SHP77 treated with DMSO at 0.1 percent for 48 hours (cell line): ENCODE measurements at places on chromosomes 5 and 9.

DNA sequence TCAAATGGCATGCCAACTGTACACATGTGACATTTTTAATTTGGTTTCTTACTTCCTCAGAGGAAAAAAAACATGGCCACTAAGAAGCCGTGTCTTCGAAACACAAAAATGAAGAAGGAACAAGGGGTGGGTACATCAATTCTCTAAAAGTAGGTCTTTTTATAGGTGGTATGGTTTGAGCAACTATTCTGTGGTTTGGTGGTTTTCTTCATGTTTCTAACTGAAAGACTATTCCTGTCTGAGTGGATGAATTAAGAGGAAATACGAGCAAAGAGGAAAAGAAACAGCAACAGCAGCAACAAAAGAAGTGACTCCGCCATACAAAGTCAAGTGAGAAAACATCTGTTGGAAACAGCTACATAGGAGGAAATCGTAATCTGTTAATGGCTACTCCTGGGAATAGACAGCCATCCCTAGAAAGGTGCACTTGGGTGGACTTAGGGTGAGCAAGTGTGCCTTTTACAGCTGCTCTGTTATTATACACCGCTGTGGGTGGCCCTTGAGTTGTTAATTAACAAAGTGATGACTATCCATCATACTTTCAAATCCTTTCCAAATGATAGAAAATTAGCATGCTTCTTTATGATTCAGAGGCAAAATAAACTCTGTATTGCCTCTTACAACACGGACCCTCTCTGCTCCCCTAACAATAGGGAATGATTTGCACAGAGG, 575.8 kb downstream of the TLE1 start:
- no peak for DNase-seq

DNA sequence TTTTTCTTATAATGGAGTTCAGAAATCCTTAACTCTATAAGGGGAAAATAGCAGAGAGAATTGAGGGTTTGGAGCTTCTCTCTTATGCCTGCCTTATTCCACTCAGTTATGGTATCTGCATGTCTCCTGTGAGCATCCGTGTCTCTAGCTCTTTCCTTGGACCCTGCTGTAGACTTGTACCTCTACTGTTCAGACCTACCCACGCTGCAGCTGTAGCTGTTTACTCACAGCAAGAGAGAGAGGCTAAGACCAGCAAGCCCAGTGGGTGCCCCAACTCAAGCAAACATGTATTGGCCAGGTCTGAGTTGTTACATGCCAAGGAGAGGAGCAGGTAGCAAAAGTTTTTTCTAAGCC, 7.1 kb upstream of the PCSK1 start:
- DNase-seq, result no peak

GRCh38 chr9:131994364-131995125, 85.1 kb downstream of the MED27 start:
- no peak for DNase-seq

GRCh38 chr5:175854231-175855040, 16.9 kb upstream of the CPLX2 start:
- peak; percentile 95 for DNase-seq

- DNase-seq, result no peak
Measured at GRCh38 chr5:176629853-176630680, at the start of the genes EIF4E1B and SNCB. TSS of gene EIF4E1B (plus strand) at chr5:176630675. CDS start at chr5:176642788, 12,113 bp downstream. TSS of gene SNCB (minus strand) at chr5:176630534. CDS start at chr5:176629654, 880 bp downstream.

GRCh38 chr5:110631236-110631635, 95.2 kb downstream of the TMEM232 start:
- no peak for DNase-seq

- DNase-seq, result no peak
Measured at GRCh38 chr5:3602785-3603502, 7.3 kb downstream of the IRX1 start.

DNA sequence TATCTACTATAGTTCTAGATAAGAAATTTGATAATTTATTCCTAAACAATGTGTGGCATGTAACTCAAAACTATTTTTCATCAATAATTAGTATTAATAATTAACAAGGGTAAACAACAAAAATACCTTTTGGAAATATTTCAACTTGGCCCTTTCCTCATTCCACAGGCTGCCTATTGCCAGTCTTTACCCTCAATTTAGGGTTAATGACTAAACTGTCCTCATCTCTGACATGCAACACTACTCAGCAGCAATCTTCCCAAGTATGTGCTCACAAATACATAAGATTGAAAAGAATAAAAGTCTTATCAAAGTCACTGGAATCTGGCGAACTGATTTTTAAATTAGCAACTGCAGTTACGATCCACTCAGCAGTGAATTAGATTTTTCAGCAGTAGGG, 153.6 kb downstream of the GLIS3 start:
- no peak for DNase-seq

DNA sequence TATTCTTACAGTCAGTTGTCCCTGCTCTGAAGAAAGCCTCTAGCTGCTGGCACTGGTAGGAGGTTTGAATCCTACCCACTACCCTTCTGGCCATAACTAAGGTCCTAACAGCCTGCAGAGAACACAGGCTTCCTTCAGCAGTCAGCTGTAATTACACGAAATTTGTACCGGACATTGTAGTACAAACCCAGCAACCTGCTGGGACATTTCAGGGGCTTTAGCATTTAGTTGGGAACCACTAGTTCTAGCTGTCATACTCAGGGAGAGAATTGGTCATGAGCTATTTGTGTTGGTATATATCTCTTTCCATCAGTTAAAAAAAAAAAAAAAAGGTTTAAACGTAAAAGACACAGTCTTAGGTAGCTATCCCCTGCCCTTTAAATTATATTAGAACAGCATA, 1070.2 kb upstream of the DMAC1 start:
- DNase-seq, result no peak

- DNase-seq, result peak; percentile 68
Measured at GRCh38 chr5:61280205-61280604, 51.9 kb upstream of the ZSWIM6 start.

- DNase-seq, result no peak
Measured at GRCh38 chr5:168879929-168880328, 300.8 kb upstream of the PANK3 start.

DNA sequence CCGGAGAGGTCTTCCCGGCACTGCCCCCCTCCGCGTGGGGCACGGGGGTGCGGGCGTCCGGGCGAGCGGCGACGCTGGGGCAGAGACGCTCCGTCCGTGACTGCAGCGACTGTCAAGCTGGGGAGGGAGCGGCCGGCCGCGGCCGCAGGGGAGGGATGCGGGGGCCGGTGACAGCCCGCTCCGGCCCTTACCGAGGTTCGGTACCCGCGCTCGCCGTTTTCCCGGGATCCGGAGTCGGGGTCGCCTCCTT, 400 bp downstream of the KDM4C start:
- DNase-seq, result no peak

DNA sequence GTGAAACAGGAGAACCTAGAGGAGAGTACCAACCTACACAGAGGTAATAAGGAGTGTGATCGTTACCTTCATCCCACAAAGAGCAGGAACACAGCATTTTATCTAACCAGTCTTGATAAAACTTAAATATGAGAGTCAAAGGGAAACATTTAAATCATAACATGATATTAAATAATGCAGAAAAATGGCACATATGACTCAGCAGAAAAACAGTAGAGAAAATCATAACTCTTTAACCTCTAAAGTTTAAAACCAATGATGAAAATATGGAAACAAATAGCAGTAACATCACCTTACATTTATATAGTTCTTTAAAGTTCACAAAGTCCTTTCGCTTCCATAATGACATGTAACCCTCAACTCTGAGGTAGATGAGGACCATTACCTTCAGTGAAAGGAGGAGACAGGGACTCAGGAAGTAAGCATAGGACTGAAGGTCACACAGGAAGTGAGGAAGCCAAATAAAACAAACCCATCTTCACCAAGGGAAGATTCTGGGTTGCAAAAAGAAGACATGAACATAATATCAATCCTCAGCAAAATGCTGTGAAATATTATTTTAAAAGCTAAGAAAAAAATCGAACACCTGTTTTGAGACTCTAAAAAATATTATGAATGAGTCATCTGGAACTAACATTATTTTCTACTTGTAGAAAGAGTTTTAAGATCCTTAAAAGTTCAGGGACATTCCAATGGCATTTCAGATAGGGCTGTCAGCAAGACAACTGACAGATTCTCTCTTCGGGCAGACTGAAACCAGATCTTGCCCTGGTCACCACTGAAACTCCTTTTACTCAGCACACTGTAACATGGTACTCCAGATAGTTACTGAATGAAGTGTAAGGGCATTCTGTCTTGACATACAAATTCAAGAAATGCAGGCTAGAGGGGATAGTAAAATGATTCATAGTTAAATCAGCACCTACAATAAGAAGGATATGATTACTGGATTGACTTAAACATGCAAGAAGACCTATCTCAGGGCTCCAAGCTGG, 148.5 kb downstream of the EPB41L4A start:
- no peak for DNase-seq

DNA sequence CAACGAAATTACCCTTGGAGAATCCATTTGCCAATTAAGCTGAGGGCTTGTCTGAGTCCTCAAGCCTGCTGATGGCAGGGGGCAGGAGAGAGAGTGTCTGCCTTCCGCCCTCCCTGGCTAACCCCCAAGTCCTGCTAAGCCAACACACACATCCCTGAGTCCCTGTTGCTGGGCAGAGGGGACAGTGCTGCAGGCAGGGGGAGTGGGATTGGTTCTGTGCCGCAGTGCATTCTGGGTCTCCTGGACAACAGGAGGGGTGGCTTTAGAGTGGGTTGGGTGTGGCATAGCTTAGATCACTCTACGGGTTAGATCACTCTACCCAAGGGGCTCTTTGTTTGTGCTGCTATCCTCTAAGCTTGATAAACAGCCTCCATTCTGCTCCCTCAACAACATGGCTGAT, 427.7 kb downstream of the CDK5RAP2 start:
- no peak for DNase-seq

DNA sequence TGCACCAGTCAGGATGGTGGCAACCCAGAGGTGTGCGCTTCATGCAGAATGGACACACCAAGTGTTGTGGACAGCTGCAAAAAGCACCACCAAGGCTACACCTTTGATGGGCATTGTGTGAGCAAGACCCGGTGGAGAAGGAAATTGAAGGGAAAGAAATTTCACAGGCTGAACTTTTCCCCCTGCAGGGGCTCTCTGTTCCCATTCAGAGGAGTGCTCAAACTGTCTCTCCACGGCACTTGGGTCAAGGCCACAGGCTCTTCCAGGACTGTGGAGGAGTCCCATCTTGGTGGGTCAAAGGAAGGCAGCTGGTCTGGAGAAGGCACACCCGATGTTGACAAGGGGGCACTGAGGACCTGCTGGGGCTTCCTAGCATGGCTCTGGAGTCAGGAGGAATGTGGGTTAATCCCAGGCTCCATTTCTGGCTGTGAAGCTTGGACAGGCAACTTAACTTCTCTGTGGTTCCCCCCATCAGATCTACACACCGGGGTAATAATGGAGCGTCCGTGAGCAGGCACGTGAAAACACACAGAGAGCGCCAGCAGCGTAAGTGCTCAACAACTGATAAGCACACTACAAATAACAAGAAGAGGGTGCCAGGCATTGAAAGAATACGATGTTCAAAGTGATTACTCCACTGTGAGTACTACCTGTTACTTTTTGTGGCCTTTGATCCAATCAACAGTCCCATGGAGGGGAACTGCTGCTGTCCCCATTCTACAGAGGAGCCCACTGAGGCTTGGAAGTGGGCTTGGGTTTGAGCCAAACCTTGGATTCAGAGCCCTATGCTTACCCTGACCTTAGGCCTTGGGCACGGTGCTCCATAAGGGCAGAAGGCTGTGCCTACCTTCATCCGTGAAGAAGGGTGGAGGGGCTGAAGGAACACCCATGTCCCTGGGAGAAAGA, 34.2 kb upstream of the TIFAB start:
- no peak for DNase-seq

GRCh38 chr9:119839888-119840287, 470.7 kb upstream of the BRINP1 start:
- no peak for DNase-seq

DNA sequence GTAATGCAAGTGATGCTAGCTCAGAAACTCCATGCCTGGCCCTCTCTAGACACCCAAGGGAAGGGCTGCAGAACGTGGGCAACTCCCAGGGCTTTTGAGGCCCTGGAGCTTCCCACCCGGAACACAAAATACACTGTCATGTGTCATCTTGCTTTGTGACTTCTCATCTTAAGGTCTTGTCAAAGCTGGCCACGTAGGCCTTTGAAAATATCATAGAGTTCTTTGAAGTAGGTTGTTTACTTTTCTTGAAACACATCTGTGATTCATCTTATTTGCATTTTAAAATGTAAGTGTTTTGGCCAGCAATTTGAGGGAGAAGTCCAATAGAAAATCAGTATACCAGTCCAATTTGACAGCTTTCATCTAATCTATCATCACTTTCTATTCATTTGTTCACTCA, 40.2 kb upstream of the PALM2AKAP2 start:
- DNase-seq, result no peak

- DNase-seq, result no peak
Measured at GRCh38 chr9:75063556-75064305, 24.2 kb downstream of the NMRK1 start.

DNA sequence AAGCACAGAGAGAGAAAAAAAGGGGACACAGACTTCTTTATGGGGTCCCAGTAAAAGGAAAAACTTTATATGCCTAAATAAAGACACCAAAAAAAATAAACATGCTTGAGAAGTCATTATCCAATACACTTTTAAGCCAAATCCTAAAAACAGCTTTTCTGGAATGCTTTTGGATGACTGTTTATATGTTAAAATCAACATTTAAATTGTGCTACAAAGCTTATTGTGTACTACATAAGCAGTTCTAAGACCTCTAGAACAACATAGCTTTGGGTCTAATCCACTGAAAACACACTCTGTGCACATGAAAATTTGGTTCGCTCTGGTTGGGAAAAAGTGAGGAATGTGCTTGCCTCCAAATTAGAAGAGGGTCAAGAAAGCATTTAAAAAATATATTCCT, 92.5 kb downstream of the EBF1 start:
- no peak for DNase-seq

- DNase-seq, result no peak
Measured at GRCh38 chr5:170606941-170607340, 103.1 kb downstream of the KCNIP1 start.

DNA sequence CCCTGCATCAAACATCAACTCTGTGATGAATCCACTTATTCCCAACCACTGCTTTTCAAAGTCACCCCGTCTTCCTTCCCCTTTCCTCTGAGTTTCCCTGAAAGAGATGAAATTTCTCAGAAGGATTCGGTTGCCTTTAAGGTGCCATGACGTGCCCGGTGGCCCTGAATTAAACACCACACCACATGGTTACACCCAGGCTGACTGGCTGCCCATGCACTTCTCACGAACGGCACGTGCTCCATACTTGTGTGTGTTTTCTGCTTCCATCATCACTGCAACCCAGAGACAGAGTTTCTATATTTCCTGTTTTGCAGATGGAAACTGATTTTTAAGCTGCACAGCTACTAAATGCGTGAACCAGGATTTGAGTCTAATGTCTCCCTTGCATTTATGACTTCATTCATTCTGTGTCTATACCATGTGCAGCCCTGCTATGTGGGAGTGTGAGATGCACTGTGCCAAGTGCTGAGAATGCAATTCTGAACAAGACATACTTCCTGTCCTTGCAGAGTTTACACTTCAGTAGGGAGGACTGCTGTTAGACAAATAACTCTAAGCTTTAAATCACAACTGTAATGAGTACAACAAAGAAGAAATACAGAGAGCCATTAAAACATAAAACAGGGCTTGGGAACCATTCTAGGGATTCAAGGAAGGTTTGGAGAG, 162.9 kb downstream of the NXNL2 start:
- DNase-seq, result no peak
